ENCODE measurements at places on chromosomes 7 and 10.

DNA sequence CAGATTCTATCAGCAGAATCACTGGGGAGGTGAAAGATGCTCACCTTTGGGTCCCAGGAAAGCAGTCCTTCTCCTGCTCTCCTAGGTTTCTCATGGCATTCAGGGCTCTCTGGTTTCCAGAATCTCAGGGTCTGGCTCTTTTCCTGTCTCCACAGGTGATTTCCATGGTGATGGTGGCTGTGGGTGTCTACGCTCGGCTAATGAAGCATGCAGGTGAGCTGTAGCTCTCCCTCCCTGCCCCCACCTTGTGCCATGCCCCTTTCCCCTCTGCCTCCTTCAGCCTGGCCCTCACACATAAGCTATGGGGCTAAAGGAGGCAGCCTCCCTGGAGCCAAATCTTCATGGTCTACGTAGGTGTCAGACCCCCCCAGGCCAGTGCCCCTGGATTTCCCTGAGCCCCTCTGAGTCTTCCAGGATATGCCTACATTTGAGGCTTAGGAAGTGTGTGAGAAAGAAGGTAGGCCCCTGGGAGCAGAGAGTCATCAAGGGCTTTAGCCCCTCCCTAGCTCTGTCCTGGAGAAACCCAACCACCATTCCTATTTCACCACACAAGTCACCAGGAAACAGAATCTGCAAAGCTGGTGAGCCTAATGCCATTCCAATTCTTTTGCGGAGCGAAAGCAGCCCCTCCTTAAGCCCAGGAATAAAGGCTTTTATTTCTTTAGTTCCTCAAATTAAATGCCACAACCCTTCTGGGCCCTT is 17.2 kb downstream of the TSPAN33 start:
- no peaks in the 10 kb centered on the region for H3K27me3 ChIP-seq
- no peak overlapping the region for H3K27ac ChIP-seq
- H3K36me3 ChIP-seq, result peaks cover 14% of the 10 kb centered on the region
- no peak for DNase-seq
- H3K4me3 ChIP-seq, result no peak overlapping the region
- peaks cover 6% of the 10 kb centered on the region for H3K4me1 ChIP-seq

GRCh38 chr7:46229409-46229808 is 308.3 kb upstream of the IGFBP3 start:
- no peak overlapping the region for H3K27ac ChIP-seq

DNA sequence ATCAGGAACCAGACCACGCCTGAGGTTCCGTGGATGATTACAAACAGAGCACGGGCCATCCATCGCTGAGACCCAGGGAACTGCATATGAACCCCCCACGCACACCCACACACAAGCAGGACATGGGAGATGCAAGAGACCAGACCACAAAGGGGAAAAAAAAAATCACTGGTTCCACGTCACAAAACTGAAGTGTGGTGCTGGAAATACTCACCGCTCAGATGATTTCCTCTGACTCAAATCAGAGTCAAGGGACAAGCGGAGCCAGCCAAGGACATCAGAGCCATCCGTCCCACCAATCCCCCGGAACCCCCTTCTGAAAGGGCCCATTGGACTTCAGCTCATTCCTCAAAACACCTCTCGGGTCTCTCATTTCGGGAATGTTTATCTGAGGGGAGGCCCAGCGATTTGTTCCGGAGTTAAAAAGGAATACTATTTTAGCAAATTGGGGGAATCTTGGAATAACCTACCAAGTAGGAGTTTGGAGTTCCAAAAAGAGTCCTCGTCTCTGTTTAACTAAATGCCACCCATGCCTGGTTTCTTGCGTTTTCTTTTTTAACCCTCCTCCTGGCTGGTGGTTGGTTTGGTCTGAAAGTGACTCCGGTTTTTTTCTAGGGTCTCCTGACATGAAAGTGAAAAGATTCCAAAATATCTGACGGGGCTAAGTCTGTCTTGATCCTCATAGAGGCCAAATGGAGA is 15.0 kb downstream of the SNX8 start:
- H3K27ac ChIP-seq, result peak overlapping the region; percentile 77
- H3K4me1 ChIP-seq, result peaks cover 12% of the 10 kb centered on the region
- DNase-seq, result peak; percentile 86
- H3K36me3 ChIP-seq, result no peaks in the 10 kb centered on the region
- H3K27me3 ChIP-seq, result no peaks in the 10 kb centered on the region
- H3K4me3 ChIP-seq, result no peak overlapping the region

DNA sequence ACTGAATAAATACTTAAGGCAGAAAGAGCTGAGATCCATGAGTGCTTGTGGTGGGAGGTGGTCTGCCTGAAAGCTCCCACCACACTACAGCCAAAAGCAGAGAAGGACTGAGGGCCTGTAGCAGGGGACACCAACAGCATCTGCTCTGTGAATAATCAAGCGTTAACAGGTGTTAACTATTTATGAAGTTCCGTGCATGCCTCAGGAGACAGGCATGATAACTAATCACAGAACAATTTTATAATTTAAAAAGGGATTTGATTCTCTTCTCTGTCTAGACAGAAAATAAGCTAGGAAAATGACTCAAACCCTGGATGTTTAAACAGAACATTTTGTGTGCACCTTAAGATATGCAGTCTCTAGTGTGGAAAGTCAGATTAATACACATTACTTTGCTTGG is 61.5 kb upstream of the GHITM start:
- no peaks in the 10 kb centered on the region for H3K27me3 ChIP-seq
- peaks cover 5% of the 10 kb centered on the region for H3K4me1 ChIP-seq
- no peak overlapping the region for H3K4me3 ChIP-seq
- no peak overlapping the region for H3K27ac ChIP-seq
- DNase-seq, result no peak

DNA sequence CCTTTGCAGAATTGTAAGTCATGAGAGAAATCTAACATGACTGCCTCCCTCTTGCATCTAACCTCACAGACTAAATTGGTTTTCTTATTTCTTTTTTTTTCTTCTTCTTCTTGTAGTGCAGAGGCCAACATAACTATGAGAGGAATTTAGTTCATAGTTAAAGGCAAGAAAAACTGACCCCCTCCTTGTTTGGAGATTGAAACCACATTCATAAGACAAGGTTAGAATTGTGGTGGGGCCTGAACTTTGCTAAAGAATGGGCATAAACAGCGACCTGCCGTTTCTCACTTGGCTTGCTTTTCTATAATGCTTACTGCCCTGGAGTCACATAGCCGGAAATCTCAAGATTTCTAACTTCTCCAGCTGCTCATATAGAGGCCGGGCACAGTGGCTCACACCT is 2.4 kb upstream of the POLM start:
- H3K4me3 ChIP-seq, result no peak overlapping the region
- H3K27ac ChIP-seq, result peak overlapping the region; percentile 17
- peaks cover 33% of the 10 kb centered on the region for H3K4me1 ChIP-seq
- H3K27me3 ChIP-seq, result no peaks in the 10 kb centered on the region
- no peak for DNase-seq
- peaks cover 10% of the 10 kb centered on the region for H3K36me3 ChIP-seq

GRCh38 chr7:111460695-111461094 is 101.6 kb downstream of the IMMP2L start:
- no peaks in the 10 kb centered on the region for H3K4me1 ChIP-seq
- no peaks in the 10 kb centered on the region for H3K27me3 ChIP-seq
- no peak overlapping the region for H3K27ac ChIP-seq
- no peak overlapping the region for H3K4me3 ChIP-seq
- DNase-seq, result no peak

All from muscle of leg (tissue), 16 donors.